ENCODE measurements at places on chromosomes 3 and 15.
A peak's percentile ranks its signal among the peaks of the same experiment; 100 is the strongest.

DNA sequence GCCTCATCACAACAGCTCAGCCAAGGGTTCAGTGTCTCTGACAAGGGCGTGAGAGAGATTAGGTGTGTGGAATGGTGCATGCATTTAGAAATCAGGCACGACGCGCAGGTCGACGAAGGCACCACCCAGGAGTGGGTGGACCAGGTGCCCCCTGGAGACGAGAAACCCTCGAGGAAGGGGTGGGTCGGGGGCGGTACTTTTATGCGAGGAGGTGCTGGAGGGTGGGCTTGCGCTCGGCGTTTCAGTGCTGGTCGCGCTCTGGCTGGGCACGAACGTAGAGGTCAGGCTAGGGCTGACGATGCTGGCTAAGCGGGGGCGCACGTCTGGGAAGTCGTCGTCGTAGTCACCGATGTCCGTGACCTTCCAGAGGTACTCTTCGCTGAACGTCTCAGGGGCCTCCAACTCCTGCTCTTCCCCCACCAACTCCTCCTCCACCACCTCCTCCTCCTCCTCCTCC lies 393 bp downstream of the ERICH6 start:
- peak; percentile 11 for DNase-seq

- DNase-seq = no peak
Measured at GRCh38 chr3:170355738-170356595, 1.5 kb upstream of the SKIL start.

DNA sequence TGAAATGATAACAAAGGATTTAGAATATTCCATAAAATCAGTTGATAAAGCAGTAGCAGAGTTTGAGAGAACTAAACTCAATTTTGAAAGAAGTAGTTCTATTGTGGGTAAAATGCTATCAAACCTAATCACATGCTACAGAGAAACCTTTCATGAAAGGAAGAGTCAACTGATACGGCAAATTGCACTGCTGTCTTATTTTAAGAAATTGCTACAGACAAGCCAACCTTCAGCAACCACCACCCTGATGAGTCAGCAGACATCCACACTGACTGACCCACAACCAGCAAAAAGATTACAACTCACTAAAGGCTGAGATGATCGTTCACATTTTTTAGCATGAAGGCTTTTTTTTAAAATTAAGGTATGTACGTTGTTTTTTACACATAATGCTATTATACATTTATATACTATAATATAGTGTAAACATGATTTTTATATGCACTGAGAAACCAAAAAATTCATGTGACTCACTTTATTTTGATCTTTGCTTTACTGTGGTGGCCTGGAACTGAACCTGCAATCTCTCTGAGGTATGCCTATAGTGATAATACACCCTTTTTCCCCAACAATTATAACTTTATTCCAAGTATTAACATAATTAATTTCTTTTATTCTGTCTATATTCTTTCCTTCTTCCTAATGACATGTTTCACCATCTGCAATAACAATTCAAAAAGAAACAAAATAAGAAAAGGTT lies 109.9 kb downstream of the TBC1D5 start:
- no peak for DNase-seq

GRCh38 chr3:64684715-64685261 lies 3.0 kb downstream of the ADAMTS9 start:
- DNase-seq = no peak

DNA sequence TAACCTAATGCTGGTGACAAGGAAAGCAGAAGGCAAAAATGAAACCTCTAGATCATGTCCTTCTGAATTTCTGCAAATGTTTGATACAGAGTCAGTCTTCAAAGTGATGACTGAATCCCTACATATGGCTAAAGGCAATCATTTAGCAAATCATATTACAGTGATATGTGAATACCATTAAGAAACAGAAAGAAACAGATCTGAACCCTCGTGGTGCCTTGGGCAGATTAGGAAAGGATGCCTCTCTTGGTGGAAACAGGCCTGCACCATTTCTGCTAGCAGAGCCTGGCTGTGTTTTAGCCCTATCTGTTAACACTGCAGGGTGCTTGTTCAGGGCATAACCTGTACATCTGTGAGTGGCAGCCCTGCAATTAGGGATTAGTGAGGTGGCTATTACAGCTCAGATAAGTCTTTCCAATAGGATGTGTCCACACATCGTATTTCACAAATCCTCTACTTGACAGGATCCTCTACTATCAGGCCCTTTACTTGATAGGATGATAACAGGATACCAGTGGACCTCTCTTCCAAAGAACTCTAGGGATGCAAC lies 12.1 kb downstream of the SEC22C start:
- no peak for DNase-seq

DNA sequence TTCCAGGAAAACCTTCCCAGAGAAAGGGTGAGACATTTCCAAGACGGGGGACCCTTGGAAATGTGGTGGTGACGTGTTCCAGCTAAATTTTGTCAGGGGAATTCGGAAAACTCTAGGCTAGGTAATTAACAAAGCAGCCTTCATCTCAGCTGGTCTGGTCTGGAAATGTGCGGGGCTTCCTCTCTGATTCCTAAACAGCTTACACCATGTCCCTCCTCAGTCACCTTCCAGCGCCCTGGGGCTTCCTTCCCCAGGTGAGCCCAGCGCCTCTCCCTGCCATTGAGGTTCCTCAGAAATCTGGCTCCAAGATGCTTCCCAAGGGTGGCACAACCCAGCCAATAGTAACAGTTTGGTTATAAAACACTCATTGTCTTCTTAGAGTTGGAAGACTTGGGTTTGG lies 571 bp downstream of the ACAD9 start:
- no peak for DNase-seq

DNA sequence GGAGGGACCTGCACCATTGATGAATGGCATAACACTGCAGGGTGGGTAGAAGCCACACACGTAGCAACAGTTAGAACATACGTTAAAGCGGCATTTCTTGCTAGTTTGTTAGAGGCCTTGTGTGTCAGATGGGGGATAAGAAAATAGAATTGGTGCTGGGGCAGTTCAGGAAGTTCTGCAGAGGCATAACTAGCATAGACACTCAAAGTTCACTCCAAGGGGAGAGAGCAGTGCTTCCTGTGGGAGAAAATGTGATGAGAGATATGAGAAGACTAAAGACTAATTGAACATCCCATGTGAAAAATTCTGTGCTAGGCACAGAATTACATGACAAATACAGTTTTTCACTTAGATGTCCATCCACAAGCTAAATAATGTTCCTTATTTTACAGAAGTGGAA lies 327.1 kb downstream of the ZNF621 start:
- DNase-seq = no peak

- no peak for DNase-seq
Measured at GRCh38 chr15:29573197-29573838, 248.9 kb downstream of the TJP1 start.

GRCh38 chr15:75842722-75843677 lies at the start of gene UBE2Q2:
TSS of gene UBE2Q2 (plus strand) at chr15:75843447. CDS start at chr15:75843667, 220 bp downstream.
- DNase-seq = peak; percentile 38

DNA sequence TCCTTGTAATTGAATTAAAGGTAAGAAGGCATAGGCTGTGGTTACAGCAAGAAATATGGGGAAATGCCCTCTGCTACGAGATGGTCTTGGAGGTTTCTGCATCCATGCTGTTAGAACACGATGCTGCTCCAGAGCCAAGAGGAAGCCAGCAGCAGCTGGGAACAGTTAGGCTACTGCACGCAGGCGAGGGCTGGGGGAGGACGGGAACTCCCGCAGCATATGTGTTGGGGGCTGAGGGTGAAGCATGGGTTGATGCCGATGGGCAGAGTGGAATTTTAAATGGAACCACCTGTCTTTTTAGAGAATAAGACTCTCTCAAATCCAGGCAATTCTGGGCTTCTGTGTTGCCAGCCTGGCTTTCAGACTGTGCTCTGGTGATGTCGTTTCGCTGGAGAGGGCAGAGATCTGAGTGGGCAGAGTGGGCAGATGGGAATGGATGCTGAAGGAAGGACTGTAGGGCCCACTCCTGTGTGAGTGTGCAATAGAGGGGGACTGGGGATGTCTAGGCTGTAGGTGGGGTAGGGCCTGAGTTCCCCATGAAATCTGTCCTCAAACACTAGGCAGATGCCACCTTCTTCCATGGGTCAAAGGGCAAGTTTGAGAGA lies 417.0 kb upstream of the TPM1 start:
- DNase-seq = no peak

GRCh38 chr3:151282921-151283320 lies 4.6 kb upstream of the P2RY14 start:
- DNase-seq = no peak

DNA sequence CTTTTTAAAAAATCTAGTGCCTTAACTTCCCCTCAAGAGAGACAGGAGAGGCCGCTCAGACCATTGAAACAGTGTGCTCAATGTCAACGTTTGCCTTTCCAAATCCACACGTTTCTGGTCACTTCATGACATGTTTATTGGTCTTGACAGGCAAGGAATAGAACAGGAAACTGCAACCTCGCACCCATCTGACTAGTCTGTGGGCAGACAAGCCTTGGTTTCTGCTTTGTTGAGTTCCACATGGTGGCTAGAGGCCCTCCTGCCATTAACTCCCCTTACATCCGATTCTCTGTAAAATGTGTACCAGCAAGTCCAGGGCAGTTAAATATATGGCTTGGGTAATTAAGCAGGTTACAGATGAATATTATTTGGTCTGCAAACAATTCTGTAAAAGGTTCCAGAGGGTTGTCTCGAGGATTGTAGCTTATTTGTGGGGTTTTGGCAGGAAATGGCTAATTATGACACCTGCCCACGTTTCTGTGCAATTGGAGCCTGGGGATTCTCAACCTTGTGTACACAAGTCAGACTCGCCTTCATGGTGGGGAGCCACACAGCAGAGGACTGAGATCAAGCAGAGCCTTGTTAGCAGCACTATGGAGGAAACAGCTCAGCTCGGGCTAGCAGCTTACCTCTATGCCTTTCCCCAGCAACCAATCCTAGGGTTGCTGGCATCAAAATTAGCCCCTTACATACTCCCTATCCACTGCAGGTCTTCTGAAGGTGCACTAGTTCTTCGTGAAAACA lies 317.5 kb upstream of the IGF1R start:
- DNase-seq = no peak

DNA sequence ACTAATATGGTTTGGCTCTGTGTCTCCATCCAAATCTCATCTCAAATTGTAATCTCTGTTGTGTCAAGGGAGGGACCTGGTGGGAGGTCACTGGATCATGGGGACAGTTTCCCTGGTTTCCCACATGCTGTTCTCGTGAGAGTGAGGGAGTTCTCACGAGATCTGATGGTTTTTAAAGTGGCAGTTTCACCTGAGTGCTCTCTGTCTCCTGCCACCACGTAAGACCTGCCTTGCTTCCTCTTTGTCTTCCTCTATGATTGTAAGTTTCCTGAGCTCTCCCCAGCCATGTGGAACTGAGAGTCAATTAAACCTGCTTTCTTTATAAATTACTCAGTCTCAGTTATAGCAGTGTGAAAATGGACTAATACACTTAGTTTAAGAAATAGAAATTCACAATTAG lies 228.9 kb downstream of the CD47 start:
- DNase-seq = no peak

DNA sequence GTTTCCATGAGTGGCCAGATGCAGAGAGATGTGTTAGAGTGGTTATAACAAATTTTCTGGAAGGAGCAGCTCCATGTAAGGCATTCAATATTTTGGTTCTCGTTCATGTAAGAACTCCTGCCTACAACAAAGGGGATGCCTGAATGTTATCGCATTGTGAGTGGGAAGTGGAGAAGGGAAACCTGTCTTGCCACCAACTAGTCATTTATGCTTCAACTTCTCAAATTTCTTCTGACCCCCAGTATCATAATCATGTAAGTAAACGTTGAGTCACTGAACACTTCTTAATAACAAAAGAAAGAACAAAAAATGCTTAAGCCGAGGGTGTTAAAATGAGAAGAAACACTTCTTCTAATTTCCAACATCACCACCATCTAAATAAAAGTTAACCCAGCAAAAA lies 62.0 kb upstream of the MRPL3 start:
- DNase-seq = no peak

- no peak for DNase-seq
Measured at GRCh38 chr3:173096994-173097785, 43.8 kb downstream of the SPATA16 start.

DNA sequence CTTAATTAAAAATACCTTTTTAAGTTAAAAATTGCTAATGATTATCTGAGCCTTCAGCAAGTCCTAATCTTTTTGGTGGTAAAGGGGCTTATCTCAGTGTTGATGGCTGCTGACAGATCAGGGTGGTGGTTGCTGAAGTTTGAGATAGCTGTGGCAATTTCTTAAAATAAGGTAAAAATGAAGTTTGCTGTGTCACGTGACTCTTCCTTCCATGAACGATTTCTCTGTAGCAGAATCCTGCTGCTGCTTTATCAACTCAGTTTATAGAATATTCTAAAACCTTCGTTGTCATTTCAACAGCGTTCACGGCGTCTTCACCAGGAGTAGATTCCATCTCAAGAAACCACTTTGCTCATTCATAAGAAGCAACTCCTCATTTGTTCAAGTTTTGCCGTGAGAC lies 110.1 kb downstream of the SUCNR1 start:
- no peak for DNase-seq

- DNase-seq = no peak
Measured at GRCh38 chr3:69239063-69239462, 116.7 kb upstream of the LMOD3 start.

DNA sequence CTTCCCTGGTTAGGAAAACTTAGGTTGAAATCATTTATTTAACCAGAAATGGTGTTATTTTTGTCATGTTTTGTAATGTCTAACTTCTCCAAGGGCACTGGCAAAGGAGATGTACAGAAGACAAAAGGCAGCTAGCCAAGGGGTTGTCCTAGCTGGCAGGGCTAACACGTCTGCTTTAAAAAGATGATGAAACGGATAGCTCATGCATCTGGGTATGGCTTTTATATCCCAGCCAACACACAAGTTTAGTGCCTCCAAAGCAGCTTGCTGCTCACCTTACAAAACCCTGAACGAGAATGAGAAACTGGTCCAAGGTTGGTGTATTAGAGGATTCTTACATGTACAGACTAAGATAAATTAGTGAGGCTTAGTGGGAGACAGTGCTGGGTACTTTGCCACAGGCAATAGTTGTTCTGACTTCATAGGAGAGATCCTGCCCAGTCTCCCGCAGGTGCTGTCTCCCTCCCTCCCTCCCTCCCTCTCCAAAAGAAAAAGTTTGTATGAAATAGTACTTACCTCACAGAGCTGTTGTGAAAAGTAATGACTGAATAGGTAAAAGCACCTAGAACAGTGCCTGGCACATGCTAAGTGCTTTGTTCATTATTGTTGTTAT lies 47.8 kb downstream of the KCNMB2 start:
- DNase-seq = no peak

- DNase-seq = no peak
Measured at GRCh38 chr3:5731100-5731499, 543.6 kb downstream of the EDEM1 start.

DNA sequence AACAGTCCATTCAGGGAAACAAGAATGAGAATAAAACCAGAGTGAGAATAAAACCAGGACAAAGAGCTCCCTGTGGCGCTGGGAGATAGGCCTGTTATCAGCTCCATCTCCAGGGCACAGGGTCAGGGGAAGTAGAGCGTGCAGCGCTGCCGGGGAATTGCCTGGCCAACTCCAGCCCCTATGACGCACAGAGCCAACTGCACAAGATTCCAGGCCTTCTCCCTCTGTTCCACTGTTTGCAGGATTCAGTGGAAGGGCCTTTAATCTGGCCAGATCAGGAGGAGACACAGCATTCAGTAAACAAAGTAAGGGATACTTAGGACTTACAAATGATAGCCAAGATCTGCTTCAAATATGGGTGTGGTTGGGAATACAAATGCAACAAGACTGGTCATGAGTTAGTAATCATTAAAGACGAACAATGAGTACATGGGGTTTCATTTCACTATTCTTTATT lies 49.4 kb downstream of the ITGB5 start:
- no peak for DNase-seq

- no peak for DNase-seq
Measured at GRCh38 chr15:40282147-40282868, 556 bp downstream of the ANKRD63 start.

Measured in stimulated activated CD8-positive, alpha-beta memory T cell treated with anti-CD3 and anti-CD28 coated beads, Interleukin-4, amount 100 ng/mL, for 1 hour (primary cell).